ENCODE measurements at places on chromosomes 3 and 15. TPM values are rescaled to one million over a fixed set of nuclear protein-coding genes. Genes with fewer than 3 reads are reported as not detected.

The NEO1 gene
- 23.6 TPM for total RNA-seq

The CDHR4 gene
- total RNA-seq = not detected

The FOXL2 gene
- 0.05 TPM for total RNA-seq

The GPR149 gene
- total RNA-seq = not detected

The P2RY13 gene
- 0.08 TPM for total RNA-seq

The GOLGA6B gene
- total RNA-seq = not detected

The MKRN3 gene
- total RNA-seq = 0.43 TPM

The GPR87 gene
- not detected for total RNA-seq

The ITGA11 gene
- total RNA-seq = 1.6 TPM

The SLC6A1 gene
- 0.19 TPM for total RNA-seq

The MGLL gene
- total RNA-seq = 3.3 TPM

The RPL4 gene
- 1,275 TPM for total RNA-seq

The CPN2 gene
- total RNA-seq = not detected

The PGBD4 gene
- total RNA-seq = 0.44 TPM

The CXCR6 gene
- total RNA-seq = 0.89 TPM

The MASP1 gene
- 0.46 TPM for total RNA-seq

The CMTM7 gene
- 21.4 TPM for total RNA-seq

The SLCO2A1 gene
- total RNA-seq = 4.6 TPM

The FBXO40 gene
- total RNA-seq = not detected

The PP2D1 gene
- not detected for total RNA-seq

The HRG gene
- not detected for total RNA-seq

The LEKR1 gene
- 1.7 TPM for total RNA-seq

The CAND2 gene
- total RNA-seq = 2.4 TPM

The MEX3B gene
- total RNA-seq = 0.64 TPM

The LRRC34 gene
- 0.75 TPM for total RNA-seq

The HRH1 gene
- total RNA-seq = 0.26 TPM

The CFAP44 gene
- total RNA-seq = 3.8 TPM

The DAZL gene
- total RNA-seq = not detected

The DPPA2 gene
- total RNA-seq = not detected

The IMPG2 gene
- total RNA-seq = 0.12 TPM

The SLC51A gene
- not detected for total RNA-seq

The ZFAND6 gene
- total RNA-seq = 16.9 TPM

The STAC gene
- total RNA-seq = 0.12 TPM

The PRR23C gene
- not detected for total RNA-seq

The TGM4 gene
- not detected for total RNA-seq

The XCR1 gene
- total RNA-seq = not detected

The TBCCD1 gene
- 4.6 TPM for total RNA-seq

The MORF4L1 gene
- total RNA-seq = 80.0 TPM

The GHSR gene
- not detected for total RNA-seq

The PLXNA1 gene
- total RNA-seq = 8.6 TPM

The TMEM212 gene
- not detected for total RNA-seq

The NCBP2 gene
- 18.0 TPM for total RNA-seq

The SPINK8 gene
- not detected for total RNA-seq

The GOLGA8K gene
- 1.6 TPM for total RNA-seq

The CD200 gene
- 1.1 TPM for total RNA-seq

The CPLX3 gene
- total RNA-seq = not detected

The KLF15 gene
- total RNA-seq = 22.3 TPM

The MYEF2 gene
- total RNA-seq = 10.5 TPM

The CLCN2 gene
- total RNA-seq = 5.7 TPM

The OTOL1 gene
- total RNA-seq = not detected

The ESYT3 gene
- 1.8 TPM for total RNA-seq

The FANCD2OS gene
- not detected for total RNA-seq

The PTH1R gene
- total RNA-seq = 0.51 TPM

The GPR27 gene
- 1.9 TPM for total RNA-seq

The GUCA1C gene
- 17.3 TPM for total RNA-seq

The WDR49 gene
- 0.79 TPM for total RNA-seq
